GM18507 (cell line): ENCODE measurements at places on chromosomes 16 and 17.
A peak's percentile ranks its signal among the peaks of the same experiment; 100 is the strongest.

DNA sequence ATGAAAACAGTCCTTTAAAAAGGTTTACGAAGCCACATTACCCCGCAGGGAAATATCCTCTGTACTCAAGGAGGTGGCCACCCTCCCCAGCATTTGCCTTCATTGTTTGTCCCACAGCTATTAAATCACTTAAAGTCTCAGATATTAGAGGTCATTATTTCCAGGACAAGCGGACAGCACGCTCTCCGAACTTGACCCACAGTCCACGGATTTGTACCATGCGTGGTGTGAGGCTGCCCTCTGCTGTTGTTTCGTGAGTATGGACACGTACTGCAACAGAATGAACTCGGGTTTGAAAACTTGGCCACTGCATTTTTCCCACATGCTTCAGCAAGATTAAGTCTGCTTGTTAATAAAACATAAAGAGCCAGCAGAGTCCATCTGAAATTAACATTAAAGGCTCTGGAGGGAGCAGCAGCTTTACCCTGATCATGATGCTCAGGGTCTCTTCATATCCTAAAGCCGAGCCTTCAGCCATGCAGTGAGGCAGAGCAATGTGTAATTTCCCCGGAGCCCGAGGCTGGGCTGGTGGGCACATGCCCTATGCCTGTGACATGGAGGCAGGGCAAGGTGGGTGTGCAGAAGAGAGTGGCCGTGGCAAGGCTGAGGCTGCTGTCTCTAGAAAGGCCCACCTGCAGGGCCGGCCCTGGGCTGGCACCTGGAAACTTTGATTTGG is 19.7 kb downstream of the MEAK7 start:
- DNase-seq = no peak

DNA sequence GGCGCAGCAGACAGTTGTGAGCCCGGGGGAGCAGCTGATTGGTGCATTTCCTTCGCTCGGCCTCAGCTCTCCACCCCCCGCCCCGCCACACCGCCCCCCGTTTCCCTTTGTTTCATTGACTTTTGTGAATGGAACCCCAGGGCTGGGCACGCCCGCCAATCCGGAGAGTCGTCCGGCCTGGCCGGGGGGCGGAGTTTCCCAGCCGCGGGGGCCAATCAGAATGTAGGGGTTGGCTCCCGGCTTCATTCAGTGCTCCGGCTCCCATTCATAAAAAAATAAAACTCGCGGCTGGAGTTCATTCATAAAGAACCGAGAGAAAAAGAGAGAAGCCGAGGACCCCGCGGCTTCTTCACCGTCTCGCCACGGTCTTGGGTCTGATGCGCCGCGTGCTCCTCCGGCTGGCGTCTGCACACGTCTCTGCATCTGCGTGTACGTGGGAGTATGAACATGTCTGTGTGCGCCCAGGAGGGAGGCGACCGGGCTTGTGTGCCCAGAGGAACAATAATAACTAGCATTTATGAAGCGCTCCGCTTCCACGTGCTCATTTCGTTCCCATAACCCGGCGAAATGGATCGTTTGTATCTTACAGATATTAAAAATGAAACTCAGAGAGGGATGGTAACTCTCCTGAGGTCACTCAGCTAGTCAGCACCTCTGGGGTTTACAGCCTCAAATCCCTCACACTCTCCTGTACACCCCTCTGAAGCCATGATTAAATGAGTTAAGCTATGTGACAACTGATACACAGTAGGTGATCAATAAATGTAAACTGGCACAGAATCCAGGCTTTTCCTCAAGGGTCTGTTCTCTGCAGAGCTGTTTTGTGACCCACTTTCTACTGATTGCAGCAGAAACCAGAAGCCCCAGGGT is at the start of gene ETV4:
TSS of gene ETV4 (minus strand) at position 22 of the 870 bp plus-strand sequence. CDS start 723 bp downstream, outside the sequence.
- DNase-seq = peak; percentile 95

DNA sequence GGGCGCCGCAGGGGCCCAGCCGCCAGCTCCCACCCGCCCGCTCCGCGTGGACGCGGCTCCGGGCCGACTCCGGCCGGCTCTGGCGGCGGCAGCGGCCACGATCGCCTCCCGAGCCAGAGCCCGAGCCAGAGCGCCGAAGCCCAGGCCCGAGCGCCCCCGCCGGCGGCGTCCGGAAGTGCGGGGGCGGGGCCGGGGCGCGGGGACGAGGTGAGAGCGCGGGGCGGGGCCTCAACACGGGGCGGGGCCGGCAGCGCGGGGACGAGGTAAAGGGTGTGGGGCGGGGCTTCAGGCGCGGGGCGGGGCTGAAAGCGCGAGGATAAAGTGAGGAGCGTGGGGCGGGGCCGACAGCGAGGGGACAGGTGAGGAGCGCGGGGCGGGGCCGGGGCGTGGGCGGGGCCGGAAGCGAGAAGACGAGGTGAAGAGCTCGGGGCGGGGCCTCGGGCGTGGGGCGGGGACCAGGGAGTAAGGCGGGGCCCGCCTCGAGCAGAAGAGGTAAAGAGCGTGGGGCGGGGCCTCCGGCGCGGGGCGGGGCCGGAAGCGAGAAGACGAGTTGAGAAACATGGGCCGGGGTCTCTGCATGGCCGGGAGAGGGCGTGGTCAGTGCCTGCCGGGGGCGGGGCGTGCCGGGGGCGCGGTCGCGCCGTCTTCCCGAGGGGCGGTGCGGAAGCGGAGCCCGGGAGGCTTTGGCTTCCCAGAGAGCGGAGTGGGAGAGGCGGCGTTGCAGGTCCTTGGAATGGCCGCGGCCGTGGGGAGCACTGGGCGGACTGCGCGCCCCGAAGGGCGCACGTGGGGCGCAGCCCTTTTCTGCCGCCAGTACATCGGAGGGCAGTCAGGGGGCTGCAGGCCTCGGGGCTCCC is at the start of gene AXIN1:
TSS of gene AXIN1 (minus strand) at position 177 of the 857 bp plus-strand sequence. CDS start 5,698 bp downstream, outside the sequence.
- DNase-seq = peak; percentile 81

GRCh38 chr16:66552286-66553177 is at the start of gene CKLF:
CKLF (plus strand) TSS chr16:66552576; CDS start chr16:66552716, 140 bp downstream.
- peak; percentile 91 for DNase-seq

DNA sequence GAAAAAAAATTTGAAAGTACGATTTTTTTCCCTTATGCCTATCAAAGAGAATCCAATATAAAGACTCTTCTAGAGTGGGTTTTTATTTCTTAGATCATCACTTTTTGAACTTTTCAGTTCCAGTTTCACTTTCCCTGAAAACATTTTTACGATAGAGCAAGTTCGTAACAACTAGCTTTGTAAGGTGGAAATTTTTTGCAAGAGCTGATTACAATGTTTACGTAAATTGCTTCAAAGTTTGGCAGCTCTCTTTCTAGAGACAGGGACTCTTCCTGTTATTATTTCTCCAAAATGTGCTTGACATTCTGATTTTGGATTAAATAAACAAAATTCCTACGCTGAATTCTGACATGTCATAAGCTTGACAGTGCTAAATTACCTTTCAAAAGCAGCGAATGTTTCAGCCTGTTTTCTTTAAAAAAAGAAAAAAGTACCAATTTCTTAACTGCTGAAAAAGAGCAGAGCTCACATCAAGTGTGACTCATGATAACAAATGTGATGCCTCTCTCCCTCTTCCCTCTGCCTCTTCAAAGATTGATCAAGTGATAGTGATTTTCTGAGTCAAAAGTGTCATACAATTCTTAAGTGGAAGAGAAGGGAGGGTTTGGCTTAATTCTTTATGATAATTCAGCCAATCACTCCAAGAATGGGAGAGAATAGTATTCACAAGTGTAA is 175.2 kb downstream of the KCNJ2 start:
- DNase-seq = no peak

DNA sequence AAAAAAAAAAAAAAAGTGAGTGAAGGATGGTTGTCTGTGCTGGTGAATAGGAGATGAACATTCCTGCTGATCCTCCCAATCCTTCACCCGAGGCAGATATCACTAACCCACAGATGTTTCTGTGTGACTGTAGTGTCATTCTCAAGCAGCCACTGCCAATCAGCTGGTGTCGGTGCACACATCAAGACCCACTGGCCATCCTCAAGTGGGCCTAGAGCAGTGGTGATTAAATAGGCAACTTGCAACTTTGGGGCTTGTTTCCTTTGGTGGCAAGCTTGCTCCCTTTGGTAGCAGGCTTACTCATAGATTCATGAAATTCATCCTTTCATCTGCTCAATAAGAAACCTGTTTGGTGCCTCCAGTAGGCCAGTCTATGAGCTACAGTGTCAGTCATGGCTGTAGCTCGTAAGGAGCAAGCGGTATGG is 51.1 kb upstream of the LGALS9 start:
- no peak for DNase-seq

DNA sequence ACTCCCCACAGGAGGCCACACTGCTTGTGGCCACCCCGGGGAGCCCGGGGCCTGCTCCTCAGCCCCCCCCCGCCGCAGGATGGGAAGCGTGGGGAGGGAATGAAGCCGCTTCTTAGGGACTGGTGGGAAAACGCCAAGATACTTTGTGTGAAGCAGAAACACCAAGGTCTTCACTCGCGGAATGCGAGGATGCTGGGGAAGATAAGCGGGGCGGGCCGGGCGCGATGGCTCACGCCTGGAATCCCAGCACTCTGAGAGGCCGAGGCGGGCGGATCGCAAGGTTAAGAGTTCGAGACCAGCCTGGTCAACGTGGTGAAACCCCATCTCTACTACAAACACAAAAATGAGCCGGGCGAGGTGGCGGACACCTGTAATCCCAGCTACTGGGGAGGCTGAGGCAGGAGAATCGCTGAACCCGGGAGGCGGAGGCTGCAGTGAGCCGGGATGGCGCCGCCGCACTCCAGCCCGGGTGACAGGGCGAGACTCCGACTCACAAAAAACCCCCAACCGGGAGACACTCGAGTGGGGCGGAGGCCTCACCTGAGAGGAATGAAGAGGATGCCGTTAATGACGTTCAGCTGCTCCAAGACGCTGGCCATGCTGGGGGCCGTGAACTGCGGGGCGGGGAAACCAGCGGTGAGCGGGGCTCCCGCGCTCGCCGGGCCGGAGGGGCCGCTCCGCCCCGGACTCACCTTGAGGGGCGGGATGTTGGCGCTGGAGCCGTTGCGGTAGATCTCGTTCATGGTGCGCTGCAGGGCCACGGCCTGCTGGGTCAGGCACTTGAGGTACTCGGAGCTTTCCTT is 20.3 kb downstream of the CLUH start:
- no peak for DNase-seq

DNA sequence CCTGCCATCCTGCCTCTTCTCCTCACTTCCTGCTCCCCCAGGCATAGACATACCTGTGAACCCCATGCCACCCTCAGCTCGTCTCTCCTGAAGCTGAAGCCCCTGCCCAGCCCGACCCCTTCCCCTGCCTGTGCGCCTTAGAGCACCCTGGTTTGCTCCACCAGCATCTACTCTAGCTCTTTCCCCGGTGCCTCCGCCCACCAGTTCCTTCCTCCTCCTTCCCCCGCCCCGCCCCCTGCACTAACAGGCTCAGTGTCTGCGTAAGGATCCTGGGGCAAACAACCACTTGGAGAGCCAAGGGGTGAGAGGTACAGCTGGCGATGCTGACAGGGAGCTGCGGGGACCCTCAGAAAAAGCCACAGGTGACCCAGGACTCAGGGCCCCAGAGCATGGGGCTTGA is 1.9 kb downstream of the GPR142 start:
- DNase-seq = no peak

DNA sequence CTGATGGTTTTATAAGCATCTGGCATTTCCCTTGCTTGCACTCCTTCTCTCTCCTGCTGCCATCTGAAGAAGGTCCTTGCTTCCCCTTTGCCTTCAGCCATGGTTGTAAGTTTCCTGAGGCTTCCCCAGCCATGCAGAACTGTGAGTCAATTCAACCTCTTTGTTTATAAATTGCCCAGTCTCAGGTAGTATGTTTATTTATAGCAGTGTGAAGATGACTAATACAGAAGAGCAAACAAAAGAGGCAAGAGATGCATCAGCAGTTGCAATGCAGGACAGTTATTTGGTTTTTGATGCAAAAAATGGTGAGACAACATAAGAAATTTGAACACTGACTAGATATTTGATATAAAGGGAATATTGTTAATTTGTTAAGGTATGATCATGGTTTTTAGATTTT is 16.8 kb downstream of the TMEM100 start:
- DNase-seq = no peak

- no peak for DNase-seq
These were observed 13.4 kb upstream of the HERPUD1 start for GRCh38 chr16:56918467-56919012.

DNA sequence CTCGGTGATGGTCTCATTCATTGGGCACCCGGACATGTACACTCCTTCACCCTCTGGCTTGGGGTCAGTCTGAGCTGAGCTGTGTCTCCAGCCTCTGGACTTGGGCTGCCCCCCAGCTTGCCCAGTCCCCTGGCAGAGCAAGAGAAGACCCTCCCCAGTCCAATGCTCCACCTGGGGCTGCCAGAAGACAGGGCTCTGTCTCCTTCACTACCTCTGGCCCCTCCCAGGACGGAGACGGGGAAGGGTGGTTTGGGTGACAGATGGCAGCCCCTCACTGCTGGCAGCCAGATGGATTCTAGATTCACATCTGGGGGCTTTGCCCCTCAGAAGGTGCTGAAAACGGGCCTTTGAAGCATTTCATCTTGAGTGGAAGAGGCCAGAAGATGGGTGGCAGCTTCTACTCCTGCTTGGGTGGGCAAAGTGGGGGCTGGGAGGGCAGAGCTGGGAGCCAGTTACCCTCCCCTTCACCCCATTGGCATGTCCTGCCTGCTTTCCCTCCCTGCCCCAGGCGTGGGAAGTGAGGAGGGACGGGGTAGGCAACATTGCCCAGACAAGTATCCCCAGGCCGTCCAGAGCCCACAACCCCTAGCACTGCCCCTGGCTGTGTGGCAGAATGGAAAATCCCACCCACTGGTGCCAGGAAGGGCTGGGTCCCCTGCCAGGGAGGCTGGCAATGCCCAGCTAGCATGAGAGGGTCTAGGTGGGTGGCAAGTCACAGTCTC is 13.9 kb downstream of the NGFR start:
- no peak for DNase-seq

GRCh38 chr16:80298676-80299075 is 242.1 kb upstream of the DYNLRB2 start:
- DNase-seq = no peak

DNA sequence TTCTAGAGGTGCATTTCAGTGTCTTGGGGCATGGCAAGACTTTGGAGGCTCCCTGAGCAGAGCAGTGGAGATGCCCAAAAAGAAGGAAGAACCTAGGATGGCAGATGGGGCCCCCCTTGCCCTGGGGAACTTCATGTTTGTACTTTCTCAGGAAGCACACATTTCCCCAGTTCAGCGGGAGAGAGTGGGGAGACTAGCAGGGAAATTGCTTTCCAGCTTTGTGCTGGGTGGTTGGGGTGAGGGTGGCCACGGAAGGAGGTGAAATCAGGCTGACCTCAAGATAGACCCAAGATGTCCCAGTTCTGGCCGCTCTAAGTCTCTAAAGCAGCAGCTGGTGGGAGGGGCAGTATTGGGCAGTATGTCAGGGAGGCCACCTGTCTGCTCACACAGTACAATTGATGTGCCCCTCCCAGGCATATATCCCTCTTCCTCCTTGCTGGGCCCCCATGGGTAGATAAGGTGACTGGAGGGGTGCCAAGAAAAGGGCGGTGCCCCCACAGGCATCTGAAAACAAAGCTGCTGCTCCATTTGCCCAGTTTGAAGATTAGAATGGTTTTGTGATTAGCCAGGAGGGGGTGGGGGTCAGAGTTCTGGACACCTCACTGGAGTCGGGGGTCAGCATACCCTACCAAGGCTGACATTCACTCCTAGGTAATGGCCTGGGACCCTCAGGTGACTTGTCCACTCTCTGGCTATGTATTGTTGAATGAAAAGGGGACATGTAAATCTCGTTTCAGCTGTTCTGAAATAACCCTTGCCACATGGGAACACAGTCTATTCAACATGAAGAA is 17.1 kb upstream of the NAGLU start:
- DNase-seq = no peak
